CD8-positive, alpha-beta memory T cell (primary cell): ENCODE measurements at places on chromosomes 2 and 18. TPM values are rescaled to one million over a fixed set of nuclear protein-coding genes. Genes with fewer than 3 reads are reported as not detected.

- no peak for DNase-seq
These were observed 11.8 kb upstream of the CCBE1 start for GRCh38 chr18:59708988-59709387.

The NEUROD1 gene
- not detected for total RNA-seq

DNA sequence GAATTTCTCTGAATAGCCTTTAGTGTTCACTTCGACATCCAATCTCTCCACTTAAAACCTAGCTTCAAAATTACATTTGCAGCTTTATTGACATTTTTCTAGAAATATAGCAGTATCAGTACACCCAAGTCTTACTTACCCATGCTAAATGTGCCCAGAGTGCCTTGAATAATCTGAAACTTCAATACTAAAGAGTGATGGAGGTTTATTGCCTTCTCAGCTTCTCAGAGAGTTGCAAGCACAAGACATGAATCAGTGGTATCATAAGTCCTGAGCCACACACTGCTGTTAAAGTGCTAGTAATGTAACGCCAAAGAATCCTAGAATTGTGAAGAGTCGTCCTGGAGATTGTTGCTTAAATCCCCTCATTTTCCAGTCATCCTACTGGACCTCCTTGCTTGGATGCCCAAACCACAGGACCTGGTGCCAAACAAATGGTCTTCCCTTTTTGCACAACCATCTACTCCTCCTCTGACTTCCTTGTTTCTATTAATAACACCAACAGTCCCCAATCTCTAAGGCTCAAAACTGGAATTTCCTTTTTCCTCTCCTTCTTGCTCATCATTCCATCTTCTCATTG is 83.2 kb upstream of the SPATS2L start:
- DNase-seq: no peak

GRCh38 chr2:191514613-191515012 is 163.3 kb upstream of the NABP1 start:
- DNase-seq: no peak

The KANSL1L gene
- 6.3 TPM for total RNA-seq

DNA sequence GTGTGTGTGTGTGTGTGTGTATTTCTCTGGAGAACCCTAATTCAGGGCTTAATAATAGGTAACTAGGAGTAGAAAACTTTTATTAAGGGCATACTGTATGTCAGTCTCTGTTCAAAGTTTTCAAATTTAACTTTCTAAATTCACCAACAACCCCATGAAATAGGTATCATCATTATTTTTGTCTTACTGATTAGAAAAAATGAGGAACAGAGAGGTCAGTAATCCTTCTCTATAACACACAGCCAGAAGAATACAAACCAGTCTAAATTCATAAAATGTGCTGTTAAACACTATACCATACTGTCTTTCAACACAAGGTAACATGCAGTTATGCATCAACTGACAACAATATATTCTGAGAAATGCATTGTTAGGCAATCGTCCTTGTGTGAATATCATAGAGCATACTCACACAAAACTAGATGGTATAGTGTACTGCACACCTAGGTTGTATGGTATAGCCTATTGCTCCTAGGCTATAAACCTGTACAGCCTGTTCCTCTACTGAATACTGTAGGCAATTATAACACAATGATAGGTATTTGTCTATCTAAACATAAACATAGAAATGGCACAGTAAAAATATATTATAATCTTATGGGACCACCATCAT is 143.1 kb downstream of the PTH2R start:
- no peak for DNase-seq

DNA sequence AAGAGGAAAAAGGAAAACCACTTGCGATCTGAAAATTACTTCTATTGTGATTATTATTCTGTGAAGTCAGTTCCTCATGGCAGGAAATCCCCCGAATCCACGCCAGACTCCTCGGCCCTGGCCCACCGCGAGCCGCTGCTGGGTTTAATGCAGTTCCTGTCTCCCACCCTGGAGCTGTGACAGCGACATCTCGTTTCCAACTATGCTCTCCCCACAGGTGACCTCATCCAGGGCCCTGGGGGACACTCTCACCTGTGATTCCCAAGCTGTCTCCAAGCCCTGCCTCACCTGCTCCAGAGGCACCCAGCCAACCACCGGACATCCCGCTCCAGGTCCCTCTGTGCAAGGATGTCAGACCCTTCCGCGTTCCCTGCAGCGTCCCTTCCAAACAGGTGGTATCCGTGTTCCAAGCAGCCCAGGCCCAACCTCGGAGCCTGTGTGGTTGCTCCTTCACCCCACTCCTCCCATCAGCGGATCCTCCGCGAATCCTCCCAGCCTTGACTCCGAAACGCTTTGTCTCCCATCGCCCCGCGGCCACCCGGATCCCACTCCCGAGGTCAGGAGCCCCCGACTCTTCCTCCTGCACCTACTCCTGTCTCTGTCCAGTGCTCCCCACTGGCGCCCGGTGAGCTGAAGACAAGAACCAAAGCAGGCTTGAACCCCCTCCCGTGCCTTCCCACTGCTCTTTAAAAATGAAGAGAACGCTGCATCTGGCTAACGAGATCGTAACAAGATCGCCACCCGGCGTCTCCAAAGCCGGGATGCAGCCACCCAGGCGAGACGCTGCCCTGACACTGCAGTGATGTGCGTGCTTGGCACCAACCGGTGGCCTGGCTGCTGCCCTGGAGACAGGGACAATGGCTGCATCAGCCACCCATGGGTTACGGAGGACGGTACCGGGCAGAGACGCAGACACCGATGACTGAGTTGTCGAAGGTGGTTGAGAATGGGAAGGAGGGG is 96.5 kb downstream of the NDUFA10 start:
- peak; percentile 45 for DNase-seq

The INHA gene
- not detected for total RNA-seq

The UGT1A3 gene
- not detected for total RNA-seq

DNA sequence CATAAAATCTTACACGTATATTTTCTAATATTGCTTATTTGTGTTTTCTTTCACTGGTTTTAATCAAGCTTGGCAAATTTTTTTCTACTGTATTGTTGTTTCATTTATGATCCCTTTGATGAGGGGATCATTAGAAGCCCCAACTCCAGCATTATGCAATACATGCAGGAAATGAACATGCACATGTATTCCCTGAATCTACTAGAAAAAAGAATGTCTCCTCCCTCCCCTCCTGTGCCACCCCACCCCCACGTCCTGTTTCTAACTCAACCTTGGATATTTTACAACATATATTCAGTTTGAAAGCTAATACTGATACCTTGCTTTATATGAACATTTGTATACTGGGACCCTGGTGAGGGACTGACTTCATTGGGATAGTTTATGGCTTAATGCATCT is 53.0 kb downstream of the EML6 start:
- no peak for DNase-seq

The MFF gene
- 67.0 TPM for total RNA-seq

GRCh38 chr18:62832282-62832681 is 116.9 kb downstream of the PHLPP1 start:
- no peak for DNase-seq

The G6PC2 gene
- total RNA-seq: not detected

GRCh38 chr2:95185197-95185596 is 19.6 kb downstream of the ZNF2 start:
- no peak for DNase-seq

The KCNG2 gene
- total RNA-seq: not detected

The GALNT5 gene
- not detected for total RNA-seq

- no peak for DNase-seq
These were observed 291.2 kb downstream of the TCF4 start for GRCh38 chr18:55296778-55297177.

DNA sequence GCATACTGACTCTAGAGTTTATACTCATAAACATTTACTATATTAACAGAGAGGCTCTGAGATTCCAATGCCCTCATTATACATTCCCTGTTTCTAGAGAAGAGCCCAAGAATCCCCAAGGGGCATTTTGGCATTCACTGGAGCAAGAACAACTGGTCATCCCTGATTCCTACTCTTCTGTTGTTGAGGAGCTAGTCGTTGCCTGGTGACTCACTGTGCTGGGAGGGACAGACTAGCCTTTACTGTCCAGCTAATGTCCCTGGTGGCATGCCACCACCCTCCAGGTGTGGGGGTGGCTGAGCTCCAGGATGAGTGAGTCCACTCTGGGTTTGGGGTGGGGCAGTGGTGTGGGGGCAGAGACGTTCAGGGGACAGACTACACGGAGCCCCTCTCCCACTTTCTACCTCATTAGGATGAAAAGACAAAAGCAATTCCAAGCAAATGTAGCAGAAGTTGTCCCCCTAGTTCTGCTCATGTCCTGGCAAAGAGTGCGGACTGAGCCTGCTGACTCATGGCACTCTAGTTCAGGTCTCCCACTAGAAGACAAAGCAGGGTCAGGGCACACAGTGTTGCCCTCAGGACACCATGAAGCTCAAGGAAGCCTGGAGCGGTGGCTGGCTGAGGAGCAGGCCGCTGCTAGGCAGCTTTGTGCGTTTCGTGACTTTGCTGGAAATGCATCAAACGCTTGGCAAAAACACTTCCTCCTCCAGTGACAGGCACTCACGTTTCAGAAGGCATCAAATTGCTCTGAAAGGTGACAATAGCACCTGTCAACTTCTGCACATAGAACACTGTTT is 49.4 kb downstream of the RHOB start:
- no peak for DNase-seq

The TMEFF2 gene
- not detected for total RNA-seq

DNA sequence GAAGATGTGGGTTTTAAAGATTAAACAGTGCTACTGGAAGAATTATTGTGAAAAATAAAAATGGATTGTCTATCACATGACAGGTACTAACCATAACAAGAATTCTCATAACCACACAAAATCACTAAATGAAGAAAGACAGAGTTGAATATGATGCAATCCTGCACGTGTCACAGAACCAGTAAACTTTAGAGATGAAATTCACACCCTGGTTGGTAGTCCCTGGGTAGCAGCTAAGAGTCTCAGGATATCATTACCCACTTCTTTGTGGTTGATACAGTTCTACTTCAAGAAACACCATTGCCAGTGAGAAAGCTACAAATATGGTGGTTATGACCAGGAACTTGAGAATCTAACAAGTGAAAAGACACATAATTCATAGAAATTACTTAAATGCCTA is 450.2 kb downstream of the ERBB4 start:
- no peak for DNase-seq

The RGPD3 gene
- 0.18 TPM for total RNA-seq

DNA sequence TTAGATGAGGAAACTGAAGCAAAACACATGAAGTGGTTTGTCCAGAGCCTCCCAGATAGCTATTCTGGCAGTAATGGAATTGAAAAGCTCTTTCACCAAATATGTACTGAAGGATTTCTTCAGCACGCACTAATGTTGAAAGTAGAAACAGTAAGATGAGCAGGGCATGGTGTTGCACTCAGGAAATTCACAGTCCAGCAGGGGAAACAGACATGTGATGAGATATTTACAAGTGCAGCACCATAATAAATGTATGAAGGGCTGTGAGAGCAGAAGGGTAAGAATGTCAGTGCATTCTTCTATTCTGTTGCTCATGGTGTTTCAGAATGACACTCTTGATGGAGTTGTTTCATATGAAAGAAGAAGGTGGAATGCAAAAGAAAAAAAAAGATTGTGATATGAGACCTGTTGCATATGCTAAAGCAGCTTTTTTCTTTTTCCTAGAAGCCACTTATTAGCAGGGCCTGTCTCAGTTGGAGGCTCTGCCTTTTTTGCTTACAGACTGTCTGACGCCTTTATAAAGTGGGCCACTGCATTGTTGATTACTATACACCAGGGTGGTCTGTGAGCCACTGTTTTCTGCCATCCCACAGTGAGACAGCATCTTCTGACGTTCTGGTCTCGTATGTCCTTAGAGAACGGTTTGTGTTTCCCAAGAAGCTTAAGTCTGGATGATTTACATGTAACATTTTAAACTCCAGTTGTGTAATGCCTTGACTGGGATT is 516.9 kb downstream of the ARHGAP15 start:
- DNase-seq: no peak

- DNase-seq: no peak
These were observed 50.8 kb downstream of the PROC start for GRCh38 chr2:127469051-127469450.

- DNase-seq: peak; percentile 35
These were observed 37.5 kb downstream of the POLR1A start for GRCh38 chr2:86068136-86068588.

The CCDC121 gene
- total RNA-seq: 0.58 TPM

- no peak for DNase-seq
These were observed 138.5 kb downstream of the DYM start for GRCh38 chr18:49321797-49322461.

DNA sequence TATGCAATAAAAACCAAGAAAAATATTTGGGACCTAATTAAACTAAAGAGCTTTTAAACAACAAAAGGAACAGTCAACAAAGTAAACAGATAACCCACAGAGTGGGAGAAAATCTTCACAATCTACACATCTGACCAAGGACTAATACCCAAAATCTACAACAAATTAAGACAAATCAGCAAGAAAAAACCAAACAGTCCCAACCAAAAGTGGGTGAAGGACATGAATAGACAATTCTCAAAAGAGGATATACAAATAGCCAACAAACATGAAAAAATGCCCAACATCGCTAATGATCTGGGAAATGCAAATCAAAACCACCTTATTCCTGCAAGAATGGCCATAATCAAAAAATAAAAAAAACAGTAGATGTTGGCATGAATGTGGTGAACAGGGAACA is 250.1 kb downstream of the C1D start:
- DNase-seq: no peak

GRCh38 chr2:70005216-70005615 is 43.8 kb upstream of the ASPRV1 start:
- no peak for DNase-seq

The ALK gene
- total RNA-seq: not detected

GRCh38 chr2:68292108-68292710 is 27.5 kb downstream of the CNRIP1 start:
- no peak for DNase-seq

- DNase-seq: no peak
These were observed 85.9 kb downstream of the CBLN2 start for GRCh38 chr18:72458271-72458670.

- no peak for DNase-seq
These were observed 158.0 kb upstream of the ALKAL2 start for GRCh38 chr2:445896-446295.

DNA sequence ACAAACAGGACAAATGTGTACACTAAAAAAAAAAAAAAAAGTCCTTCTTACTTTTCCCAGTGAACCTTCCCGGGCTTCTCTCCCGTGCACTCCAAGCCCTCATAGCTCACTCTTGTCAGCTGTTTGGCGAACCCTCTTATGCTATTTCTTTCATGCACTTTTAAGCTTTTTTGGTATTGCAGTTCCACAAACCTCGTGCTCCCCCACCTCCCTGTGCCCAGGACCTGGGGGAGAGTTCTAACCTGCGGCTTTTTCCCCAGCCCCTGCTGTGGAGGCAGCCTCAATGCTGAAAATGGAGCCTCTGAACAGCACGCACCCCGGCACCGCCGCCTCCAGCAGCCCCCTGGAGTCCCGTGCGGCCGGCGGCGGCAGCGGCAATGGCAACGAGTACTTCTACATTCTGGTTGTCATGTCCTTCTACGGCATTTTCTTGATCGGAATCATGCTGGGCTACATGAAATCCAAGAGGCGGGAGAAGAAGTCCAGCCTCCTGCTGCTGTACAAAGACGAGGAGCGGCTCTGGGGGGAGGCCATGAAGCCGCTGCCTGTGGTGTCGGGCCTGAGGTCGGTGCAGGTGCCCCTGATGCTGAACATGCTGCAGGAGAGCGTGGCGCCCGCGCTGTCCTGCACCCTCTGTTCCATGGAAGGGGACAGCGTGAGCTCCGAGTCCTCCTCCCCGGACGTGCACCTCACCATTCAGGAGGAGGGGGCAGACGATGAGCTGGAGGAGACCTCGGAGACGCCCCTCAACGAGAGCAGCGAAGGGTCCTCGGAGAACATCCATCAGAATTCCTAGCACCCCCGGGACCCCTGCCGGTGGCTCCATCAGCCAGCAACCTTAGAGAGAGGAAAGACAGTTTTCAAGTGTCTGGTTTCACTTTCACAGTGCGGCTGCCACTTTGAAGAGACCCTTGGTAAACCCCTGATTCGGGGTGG is 826 bp downstream of the KCNE4 start:
- DNase-seq: no peak

The TXNDC2 gene
- not detected for total RNA-seq
